ENCODE measurements at places on chromosomes 11 and 22.

DNA sequence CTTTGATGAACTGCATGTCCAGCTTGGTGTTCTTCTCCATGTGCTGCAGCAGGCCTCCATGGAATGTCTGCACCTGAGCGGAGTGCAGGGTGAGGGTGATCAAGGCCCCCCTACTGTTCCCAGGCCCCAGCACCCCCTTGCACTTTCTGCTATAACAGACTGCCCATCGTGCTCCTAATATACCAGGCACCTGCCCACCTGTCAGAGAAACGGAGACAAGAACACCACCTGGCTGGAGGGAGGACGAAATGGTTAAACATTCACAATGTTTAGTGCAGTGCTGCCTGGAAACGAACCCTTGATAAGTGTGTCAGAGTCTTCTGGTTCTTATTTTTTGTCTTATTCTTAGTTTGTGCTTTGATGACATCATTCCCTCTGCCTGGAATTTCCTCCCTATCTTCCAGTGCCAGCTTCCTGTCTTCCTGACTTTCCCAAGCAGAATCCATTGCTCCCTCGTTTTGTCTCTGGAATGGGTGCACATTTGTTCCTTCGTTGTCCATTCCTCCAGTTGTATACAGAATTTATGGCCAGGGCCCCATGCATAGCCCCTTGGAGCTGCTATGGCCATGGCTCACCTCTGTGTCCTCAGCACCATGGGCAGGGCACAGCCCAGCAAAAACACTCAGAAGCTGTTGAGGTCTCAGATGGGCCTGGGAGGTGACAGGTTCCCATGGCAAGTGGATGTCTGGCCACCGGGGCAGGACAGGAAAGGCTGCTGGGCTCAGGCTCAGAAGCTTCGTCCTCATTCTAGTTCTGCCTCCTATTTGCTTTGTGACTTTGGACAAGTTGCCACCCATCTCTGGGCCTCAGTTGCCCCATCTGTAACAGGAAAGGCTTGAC, 11.9 kb downstream of the BAIAP2L2 start:
- DNase-seq, result no peak

DNA sequence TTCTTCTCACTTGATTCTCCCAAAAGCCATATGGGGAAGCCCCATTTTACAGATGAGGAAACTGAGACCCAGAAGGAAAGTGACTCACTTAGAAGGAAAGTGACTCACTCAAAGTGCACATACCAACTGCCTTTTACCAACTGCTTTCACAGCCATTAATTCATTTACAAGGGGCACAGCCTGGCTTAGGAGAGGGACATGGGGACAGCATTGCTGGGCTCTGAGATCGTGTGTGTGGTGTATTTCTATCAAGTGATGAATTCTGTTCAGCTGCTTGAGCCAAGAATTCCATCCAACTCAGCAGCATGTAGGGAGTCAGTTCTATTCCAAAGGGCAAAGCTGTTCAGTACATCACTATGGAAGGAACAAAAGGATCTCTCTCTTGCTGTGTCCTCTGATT, 23.5 kb upstream of the PAK1 start:
- DNase-seq, result no peak

DNA sequence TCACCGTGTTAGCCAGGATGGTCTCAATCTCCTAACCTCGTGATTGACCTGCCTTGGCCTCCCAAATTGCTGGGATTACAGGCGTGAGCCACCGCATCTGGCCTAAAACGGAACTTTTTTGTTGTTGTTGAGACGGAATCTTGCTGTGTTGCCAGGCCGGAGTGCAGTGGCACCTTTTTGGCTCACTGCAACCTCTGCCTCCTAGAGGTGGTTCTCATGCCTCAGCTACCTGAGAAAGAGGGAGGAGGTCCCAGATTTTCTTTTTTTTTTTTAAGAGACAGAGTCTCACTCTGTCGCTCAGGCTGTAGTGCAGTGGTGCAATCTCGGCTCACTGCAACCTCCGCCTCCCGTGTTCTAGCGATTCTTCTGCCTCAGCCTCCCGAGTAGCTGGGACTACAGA, 7.9 kb upstream of the MCHR1 start:
- no peak for DNase-seq

DNA sequence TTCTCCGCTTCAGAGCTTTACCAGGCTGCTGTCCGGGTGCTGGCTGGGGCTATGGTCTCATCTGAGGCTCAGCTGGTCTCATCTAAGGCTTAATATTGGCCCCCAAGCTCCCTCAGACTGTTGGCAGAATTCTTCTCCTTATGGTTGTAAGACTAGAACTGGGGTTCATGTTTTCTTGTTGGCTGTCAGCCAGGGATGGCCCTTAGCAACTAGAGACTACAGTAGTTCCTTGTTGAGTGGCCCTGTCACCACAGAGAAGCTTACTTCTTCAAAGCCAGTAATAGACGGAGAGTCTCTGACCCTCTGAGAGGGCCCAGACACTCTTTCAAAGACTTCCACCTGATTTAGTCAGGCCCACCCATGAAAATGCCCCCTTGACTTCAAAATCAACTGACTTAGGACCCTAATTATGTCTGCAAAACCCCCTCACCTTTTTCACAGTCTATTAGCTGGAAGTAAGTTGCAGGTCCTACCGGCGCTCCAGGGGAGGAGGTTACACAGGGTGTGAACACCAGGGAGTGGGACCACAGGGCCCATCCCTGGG, 24.2 kb upstream of the TREH start:
- no peak for DNase-seq

- DNase-seq, result no peak
Measured at GRCh38 chr11:117929916-117930570, 841 bp upstream of the TMPRSS13 start.

- DNase-seq, result no peak
Measured at GRCh38 chr11:65778901-65779668, 1.7 kb downstream of the AP5B1 start.

DNA sequence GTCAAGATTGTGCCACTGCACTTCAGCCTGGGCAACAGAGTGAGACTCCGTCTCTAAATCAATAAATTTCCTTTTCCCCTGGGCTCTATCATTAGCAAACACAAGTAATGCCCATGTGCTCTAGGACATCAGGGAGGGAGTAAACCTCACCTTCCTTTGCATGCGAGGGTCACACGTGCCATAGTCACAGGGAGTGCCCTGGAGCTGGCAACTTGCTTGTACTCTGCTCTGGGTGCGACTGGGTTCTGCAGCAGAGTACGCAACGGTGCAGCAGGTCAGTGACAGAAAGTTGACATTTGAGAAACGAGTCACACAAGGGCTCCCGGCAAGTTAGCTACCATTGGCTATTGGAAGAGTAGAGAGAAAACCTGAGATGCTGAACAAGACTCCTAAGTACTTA, 32.6 kb upstream of the CHKA start:
- DNase-seq, result no peak

Measured in NCI-H146 (cell line).